ENCODE measurements at places on chromosomes 1 and 21.

GRCh38 chr21:44872649-44873355 lies 688 bp downstream of the PTTG1IP start:
- no peak for DNase-seq

- DNase-seq = no peak
These were observed 273.6 kb downstream of the RRAGC start for GRCh38 chr1:38585971-38586370.

DNA sequence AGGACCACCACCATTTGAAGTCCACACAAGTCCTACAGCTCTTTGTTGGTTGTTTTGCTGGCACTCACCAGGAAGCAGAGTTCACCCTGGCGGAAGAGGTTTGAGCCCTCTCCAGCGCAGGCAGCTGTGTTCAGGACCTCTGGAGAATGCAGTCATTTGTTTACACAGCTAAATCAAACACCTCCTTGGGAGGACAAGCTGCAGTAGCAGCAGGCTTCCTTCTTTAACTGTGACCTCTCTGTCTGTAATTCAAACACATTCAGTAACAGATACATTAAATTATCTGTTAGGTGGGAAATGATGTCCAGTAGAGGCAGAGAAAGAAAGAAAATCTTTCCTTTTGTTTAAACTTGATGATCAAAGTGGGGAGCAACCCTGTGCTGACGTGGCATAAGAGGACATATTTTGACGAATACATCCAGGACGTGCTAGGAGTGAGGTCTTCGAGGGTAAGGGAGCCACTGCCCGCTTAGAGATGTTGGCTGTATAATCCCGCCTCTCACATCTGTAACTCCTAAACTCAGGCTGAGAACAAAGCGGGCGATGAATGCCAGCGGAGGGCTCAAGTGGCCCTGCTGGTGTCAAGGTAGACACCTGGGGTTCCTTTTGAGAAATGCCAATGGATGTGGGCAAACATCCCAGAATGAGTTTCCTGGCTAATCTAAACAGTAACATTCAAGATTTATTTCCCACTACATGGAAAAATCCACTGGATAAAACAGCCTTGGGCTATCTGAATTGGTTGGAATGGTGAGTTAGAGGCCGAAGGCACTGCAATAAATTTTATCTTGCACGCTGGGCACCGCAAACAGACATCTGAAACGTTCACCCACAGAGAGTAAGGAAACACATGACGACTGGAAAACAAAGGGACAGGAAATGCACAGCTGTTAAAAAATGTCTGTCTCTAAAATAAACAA lies 51.7 kb downstream of the ABCA4 start:
- no peak for DNase-seq

DNA sequence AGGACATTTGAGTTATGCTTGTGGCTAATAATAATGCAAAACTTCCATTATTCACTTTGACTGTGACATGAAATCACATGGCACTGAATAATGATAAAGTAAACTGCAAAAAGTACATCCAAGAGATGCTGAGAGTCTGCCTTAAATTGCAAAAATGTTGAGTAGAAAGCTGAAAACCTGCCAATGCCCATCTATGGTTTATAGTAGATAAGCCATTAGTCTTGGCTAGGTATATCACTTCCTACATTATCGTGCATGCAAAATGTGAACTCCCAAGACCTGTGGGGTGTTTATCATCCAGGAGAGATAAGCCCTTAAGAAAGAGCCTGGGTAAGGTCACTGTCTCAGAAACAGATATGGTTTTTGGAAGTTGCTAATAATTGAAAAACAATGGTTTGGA lies 208.7 kb upstream of the DPYD start:
- DNase-seq = no peak

- no peak for DNase-seq
These were observed 13.8 kb downstream of the PIP5K1A start for GRCh38 chr1:151211972-151212705.

DNA sequence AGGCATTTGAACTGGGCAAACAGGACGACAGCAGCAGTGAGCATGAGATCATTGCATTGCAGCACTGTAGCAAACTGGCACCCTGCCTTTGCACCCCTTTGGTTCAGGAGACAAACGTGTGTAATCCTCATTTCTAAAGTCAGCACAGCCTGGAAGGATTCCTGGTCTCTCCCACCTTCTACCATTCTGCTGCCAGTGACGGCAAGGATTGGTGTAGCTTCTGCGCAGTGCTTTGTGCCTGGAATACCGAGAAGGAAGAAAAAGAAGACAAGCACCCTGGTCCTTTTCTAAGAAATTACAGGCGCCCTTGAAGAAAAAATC lies 805.3 kb downstream of the USP25 start:
- DNase-seq = no peak

GRCh38 chr1:66384258-66384921 lies 149.6 kb upstream of the SGIP1 start:
- no peak for DNase-seq

- DNase-seq = no peak
These were observed 27.5 kb upstream of the MYSM1 start for GRCh38 chr1:58727364-58727763.

GRCh38 chr1:226786550-226786949 lies 47.5 kb upstream of the ITPKB start:
- DNase-seq = no peak

GRCh38 chr1:84888753-84889152 lies 4.3 kb downstream of the LPAR3 start:
- no peak for DNase-seq

Data from activated CD4-positive, CD25-positive, alpha-beta regulatory T cell treated with anti-CD3 and anti-CD28 coated beads, Interleukin-2, amount 50 U/mL, for 72 hours (primary cell).